Neural progenitor cell (in vitro differentiated cells): ENCODE measurements at places on chromosomes 11 and 22. TPM values are rescaled to one million over a fixed set of nuclear protein-coding genes. Genes with fewer than 3 reads are reported as not detected.
A peak's percentile ranks its signal among the peaks of the same experiment; 100 is the strongest.

BIK gene
- total RNA-seq, result 1.6 and 2.2 TPM in 2 replicates

DNA sequence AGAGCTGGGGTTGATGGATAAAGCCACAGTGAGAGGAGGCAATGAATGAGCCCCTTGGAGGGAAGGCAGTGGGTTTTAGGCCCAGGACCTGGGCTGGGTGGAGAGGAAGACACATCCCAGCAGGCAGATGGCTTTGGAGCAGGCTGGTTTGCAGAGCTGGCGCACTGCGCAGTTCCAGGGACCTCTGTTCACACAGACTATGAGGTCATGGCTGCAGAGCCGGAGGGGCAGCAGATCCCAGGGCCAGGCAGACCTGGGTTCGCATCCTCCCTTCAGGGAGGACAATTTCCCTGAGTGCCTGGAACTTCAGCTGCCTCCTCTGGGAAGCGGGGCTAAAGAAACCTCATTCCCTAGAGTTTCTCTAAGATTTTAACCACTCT is 28.2 kb upstream of the DGKZ start:
- no peak for DNase-seq

ETS1 gene
- total RNA-seq, result 0.54 and 0.93 TPM in 2 replicates

F2 gene
- total RNA-seq, result 0.06 TPM in 1 of 2 replicates, not detected in the other

DNA sequence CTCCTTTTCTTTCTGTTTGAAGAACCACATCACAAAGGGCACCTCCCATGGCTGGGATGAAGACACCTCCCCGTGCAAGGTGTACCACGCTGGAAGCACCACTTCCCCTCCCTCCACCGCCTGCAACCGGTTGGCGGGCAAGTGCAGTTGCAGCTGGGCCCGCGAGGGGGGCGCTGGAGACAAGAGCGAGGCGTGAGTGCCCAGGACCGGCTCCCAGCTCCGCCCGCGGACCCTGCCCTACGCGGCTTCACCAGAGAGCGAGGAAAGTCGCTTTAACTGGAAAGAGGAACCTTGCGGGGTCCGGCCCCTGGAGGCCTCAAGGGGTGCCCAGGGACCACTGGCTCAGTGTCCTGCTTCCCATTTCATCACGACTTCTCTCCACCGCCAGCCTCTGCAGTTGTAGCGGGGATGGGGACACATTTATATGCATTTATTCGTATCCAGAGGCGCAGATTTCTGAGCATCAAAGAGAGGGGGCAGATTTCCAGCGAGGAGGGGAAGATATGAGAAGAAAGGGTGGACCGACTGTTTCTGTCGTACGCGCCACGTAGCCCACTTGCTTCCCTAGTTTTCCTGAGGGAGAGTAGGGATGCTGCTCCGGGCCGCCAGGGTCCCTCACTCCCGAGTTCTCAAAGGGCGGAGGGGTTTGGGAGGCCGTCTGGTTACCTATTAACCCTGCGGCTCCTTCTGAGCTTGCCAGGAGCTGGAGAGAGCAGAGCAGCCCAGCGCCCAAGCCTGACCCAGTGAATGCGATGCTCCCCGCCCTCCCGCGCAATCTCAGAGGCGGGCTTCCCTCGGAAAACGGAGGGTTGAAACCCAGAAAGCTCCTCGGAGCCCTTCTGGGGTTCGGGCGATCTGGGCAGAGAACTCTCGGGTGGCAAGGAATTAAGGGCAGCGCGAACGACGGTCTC is 3.5 kb downstream of the ESAM start:
- peak; percentile 94 for DNase-seq

SEZ6L gene
- total RNA-seq, result 0.22 and 0.31 TPM in 2 replicates

POU2AF2 gene
- total RNA-seq, result not detected in 2 replicates

CSF2RB gene
- total RNA-seq, result 0.03 TPM in 1 of 2 replicates, not detected in the other

REXO2 gene
- 51.6 and 82.0 TPM in 2 replicates for total RNA-seq
